Activated T-cell treated with anti-CD3 and anti-CD28 coated beads for 4 hours (primary cell): ENCODE measurements at places on chromosomes 12 and 14.

GRCh38 chr12:108337235-108338223 lies 1.6 kb downstream of the CMKLR1 start:
- DNase-seq: no peak

- DNase-seq: no peak
These were observed 284.0 kb downstream of the PRKD1 start for GRCh38 chr14:29643433-29644211.

DNA sequence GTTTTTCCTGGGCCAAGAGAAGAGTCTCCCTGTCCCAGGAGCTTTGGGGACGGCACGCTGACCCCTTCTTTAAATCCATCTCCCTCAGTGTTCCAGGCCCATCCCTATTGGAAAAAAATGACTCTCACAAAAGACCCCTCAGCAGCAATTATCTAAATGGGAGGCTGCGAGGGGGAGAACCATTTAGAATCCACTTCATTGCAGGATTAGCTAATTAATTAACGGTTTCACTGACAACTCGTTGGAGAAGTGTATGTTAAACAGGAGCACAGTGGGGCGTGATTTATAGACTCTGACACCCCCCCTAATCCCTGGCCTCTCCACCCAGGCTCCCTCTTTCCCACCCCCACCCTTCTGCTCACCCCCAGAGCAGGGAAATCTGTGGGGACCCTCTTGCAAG lies 162.8 kb upstream of the LHX5 start:
- DNase-seq: no peak

DNA sequence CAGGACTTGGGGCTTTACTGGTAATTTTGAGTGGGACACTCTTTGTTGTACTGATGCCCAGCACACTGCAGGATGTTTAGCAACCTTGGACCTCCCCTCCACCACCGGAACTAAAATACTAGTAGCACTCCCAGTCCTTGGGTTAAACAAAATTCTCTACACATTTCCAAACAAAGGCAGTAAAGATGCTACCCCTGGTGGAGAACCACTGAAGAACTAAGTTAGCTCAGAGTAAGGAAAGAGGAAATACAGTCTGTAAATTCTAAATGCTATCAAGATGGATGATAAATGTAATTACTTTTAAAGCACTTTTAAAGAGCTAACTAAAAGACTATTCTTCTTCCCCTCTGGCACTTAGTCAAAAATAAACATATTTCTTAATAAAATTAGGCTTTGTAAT lies 64.1 kb downstream of the LRP6 start:
- DNase-seq: no peak

- DNase-seq: no peak
These were observed 237.6 kb downstream of the SLC2A13 start for GRCh38 chr12:39868328-39868725.

GRCh38 chr14:30143627-30144026 lies 216.0 kb upstream of the PRKD1 start:
- no peak for DNase-seq

DNA sequence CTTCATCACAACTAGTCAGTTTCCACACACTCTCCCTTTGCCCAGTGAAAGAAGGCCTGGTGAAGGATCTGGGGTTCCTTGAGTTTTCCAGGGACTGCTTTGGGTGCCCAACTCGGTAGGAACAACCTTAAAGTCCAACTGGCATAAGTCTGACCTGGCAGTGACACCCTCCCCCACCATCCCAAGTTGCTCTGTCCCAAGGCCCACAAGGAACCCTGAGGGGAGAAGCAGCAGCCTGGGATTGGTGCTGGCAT lies 1.6 kb downstream of the KMT2D start:
- no peak for DNase-seq

GRCh38 chr14:90450151-90450550 lies 53.3 kb downstream of the CALM1 start:
- DNase-seq: no peak

- no peak for DNase-seq
These were observed 93.0 kb downstream of the TRHDE start for GRCh38 chr12:72365151-72365550.

- DNase-seq: no peak
These were observed 21.1 kb downstream of the ST8SIA1 start for GRCh38 chr12:22313286-22313962.

- no peak for DNase-seq
These were observed 7.5 kb upstream of the CCDC177 start for GRCh38 chr14:69582212-69582611.

DNA sequence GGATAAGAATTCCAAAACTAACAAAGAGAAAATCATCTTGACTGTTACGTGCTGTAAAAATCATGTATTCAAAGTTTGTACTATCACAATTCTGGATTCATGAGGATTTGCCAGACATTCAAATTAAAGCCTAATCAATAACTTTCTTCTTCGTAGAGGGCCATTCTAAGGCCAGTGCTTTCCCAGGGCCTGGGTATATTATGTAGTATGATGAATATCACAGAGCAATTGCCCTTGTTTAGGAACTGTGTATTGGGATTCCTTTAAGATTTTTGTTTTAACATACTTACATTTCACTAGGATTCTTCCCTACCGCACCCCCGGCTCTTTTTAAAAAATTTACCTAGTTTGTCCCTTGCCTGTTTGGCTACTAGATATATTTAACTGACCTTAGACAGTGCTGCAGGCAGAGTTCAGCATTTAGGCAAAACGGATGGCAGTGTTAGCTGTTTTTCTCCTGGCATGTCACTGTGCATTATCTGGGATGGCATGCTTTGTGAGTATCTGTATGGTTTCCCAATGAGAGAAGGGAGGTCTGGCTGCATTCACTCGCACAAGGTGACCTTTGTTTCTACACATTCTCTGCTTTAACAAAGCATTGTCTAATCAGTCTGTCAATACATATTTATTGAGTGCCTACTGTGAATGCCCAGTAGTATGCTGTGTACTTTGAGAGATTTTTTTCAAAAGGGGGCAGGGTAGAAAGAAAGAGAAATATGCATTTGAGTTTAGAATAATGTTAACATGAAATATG lies 63.3 kb downstream of the ERC1 start:
- DNase-seq: no peak

DNA sequence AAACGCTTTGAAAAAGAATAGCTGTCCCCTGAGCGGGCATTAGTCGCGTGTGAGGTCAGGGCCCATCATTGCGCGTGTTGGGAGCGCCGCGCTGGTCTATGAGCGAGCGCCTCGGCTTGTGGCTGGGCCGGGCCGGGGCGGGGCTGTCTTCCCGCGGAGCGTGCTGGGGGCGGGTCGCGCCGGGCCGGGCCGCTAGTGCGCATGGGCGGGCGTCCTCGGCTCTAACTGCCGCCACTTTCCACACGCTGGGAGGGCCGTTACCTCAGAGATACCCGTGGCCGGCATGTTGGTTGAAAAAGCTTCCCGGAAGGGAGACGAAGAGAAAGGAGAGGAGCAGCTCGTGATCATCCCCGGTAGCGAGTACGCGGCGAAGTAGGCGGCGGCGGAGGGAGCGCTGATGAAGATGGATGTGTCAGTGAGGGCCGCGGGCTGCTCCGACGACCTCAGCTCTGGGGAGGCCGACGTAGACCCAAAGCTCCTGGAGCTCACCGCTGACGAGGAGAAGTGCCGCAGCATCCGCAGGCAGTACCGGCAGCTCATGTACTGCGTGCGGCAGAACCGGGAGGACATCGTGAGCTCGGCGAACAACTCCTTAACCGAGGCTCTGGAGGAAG lies at the start of gene EID3:
EID3 (plus strand) TSS at position 202 of the 614 bp plus-strand sequence; CDS start at position 398, 196 bp downstream.
- peak; percentile 87 for DNase-seq

DNA sequence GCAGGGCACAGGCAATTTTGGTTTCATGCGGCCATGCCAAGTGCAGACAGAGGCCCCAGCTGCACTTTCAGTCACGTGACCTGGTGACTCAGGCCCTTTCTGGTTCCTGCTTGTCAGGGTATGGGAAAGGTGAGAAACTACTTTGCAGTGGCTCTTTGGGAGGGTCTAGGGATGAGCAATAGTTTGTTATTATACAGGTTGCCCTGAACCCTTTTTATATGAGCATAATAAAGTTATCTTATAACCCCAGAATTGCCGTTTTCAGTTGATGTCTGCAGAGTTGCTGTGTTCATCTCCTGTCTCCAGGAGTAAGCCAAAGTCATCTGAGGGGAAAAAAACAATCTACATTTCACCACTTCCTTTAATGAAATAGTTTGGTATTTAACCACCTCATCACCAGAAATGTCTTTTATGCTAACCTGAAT lies 30.9 kb upstream of the EMP1 start:
- DNase-seq: peak; percentile 61

DNA sequence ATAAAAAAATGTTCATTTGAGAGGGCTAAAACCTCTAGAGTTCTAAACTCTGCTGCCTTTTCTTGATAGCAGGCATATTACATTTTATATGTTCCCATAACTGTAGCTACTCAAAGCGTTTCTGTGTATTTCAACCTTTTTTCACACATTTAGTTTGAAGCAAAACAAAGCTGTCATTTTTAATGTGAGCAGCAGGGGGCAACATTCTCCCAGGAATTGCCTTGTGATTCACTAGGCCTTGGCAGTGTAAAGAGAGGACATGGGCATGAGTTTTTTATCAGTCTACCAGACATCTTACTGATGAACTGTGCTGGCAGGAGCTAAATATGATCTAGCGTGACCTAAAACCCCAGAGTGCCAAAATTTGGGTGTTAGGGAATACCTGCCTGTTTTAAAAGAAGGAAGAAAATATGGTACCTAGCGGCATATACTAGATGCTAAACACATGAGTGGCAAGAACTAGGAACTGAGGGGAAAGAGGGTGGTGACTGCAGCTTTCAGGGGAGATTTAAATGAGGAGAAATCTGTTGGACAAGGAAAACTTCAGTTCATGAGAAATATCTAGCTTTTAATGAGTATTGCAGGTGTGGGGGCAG lies 65.3 kb downstream of the IFT43 start:
- DNase-seq: peak; percentile 48

DNA sequence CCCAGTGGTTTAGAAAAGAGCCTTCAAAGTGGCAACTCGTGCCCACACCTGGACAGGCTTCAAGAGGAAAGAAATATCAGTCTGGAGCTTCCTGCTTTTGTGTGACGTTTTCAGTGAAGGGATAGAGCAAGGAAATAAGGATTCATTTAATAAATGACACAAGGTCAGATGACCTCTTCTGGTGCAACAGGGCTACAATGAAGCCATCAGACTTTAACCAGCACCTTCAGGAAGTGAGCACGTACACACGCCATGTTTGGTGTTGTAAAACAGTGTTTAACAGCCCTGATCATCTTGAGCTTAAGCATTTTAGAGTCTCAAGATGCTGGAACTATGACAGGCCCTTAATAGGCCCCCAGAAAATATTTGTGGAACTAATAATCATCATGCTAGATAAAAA lies 59.1 kb downstream of the CCDC60 start:
- DNase-seq: no peak

DNA sequence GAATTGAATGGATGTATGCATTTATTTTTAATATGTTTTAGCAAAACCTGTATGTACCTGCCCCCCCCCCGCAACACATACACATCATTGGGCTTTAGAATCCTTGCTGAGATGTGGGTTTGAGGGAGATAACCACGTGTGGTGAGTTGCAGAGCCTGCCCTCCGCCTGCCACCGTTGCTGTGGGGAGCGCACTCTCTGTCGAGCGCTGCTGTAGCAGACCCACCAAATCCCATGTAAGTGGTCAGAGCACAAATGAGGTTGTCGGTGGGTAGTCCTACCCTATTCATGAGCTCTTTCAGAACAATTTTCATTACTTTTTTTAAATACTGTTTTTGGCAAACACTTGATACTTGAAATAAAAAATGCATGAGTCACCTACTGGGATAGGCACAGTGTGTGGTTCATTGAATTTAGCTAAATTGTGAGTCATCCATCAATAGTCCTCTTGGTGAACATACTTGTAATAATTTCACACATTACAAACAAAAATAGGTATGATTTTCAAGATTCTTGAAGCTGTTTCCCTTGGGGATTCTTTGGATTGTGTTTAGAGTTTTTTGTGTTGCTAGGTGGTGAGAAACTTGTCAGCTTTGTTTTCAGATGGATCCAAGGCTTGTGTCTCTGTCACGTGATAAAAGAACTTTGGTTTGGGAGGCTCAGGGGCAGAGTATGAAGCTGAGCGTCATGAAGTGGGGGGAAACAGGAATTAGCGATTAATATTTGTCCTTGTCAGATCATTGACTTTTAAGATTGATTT lies 107.6 kb downstream of the PTCSC3 start:
- no peak for DNase-seq

DNA sequence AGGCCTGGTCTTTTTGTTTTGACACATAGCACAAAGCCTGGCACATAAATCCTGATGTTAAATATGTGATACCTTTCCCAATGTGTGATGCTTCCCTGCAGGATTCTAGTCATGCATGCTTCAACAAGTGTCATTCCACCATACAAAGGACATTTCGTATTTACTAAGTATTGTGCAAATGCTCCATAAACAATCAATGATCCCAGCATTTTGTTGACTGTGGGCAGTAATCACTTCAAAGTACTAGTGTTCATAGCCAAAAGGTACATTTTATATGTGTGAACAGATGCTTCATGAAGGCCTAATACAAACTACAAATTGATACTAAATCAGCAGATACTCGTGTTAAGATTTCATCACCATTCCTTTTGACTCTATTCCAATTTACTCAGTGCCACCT lies 4.4 kb downstream of the CCNB1IP1 start:
- DNase-seq: no peak

DNA sequence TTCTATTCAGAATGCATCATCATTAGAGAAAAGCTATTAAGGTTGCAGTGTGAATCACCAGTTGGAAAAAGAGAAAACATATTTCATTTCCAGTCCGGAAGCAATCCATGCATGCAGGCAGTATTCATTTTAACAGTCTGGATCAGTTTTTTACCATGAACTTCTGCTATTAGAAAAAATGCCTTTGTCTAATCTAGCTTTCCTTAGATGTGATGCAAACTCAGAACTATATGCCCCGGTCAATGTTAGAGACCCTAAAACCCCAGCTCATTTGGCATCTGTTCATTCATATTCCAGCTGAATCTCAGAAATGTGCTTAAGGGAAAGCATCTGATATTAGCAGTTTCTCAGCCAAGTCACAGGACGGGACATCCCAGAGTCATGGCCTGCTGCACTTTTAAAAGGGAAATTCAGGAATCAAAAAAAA lies 8.5 kb downstream of the IRAK3 start:
- DNase-seq: no peak

- no peak for DNase-seq
These were observed 26.6 kb downstream of the DDX51 start for GRCh38 chr12:132117558-132117875.
